ENCODE measurements at places on chromosomes 1 and 21.

DNA sequence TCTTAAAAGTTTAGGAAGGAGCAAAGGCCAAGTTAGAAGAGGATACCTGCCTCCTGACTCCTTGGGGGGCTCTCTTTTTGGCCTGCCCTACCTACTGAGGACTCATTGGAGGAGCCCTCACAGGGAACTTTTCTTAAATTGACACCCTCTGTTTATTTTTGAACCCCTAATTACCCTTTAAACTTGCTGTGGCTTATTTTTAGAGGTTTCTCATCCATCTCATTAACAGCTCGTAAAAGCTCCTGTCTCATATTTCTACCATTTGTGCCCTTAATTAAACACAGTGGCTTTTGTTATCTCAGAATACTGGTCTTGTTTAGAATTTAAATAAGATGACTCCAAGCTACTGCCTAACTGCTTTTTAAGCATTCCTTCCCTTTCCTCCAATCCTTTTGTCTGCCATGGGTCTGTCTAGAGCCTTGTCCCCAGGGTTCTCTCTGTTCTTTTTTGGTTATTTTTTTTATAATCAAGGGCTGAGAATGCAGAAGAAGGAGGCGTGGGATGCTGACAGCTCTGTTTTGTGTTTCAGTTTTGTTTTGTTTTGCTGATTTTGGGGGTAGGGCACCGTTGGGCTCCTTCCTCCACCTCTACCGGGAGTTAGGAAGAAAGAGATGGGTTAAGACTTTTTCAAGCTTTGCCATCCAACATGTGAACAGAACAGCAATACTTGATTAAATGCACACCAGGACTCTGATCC is 78.0 kb downstream of the SYT6 start:
- DNase-seq, result no peak

DNA sequence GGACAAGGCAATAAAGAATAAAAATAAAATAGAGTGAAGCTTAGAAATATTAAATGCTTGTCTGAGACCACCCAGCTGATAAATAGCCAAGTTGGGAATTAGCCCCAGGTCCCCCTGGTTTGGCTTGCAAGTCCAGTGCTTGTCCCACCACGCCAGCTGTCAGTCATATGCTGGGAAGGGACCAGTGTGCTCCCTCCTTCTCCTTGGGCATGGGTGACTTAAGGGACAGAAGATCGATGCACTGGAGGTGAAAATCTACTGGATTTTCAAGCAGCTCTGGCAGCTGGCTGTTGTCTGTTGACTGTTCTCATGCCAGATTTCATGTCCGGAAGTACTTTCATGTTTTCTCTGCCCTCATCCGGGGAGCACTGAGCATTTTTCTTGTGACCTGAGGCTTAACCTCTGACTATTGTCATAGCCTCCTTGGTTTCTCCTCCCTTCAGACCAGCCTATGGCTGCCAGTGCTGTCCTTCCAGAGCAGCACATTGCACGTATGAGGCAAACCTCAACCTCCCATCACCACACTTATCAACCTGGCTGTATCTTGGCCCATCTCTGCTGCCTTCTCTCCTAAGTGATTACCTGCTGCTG is 12.4 kb downstream of the LMOD1 start:
- DNase-seq, result no peak

- DNase-seq, result no peak
Measured at GRCh38 chr1:22037520-22037919, 15.0 kb upstream of the CDC42 start.

GRCh38 chr21:17903029-17903806 is 84.1 kb upstream of the C21orf91 start:
- DNase-seq, result no peak

DNA sequence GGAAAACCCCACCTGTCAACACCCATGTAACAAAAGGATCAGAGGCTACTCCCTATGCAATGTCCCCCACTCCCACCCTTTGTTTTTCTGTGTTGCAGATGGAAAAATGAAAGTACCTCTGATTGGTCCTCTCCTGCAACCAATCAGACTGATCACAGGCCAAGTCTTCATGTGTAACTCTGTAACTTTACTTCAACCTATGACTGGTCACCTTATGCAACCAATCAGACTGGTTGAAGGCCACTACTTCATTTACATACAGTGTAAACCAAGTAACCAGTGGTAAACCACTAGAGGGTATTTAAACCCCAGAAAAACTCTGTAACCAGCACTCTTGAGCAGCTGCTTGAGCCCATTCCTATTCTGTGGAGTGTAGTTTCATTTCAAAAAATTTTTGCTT is 266.3 kb upstream of the OLFM3 start:
- DNase-seq, result no peak

- DNase-seq, result no peak
Measured at GRCh38 chr1:236950365-236950764, 53.9 kb downstream of the MT1HL1 start.

- no peak for DNase-seq
Measured at GRCh38 chr1:203239526-203240305, 10.2 kb upstream of the CHIT1 start.

GRCh38 chr21:31201548-31201947 is 142.5 kb downstream of the TIAM1 start:
- DNase-seq, result no peak

GRCh38 chr1:78079580-78079979 is 33.8 kb downstream of the GIPC2 start:
- no peak for DNase-seq

GRCh38 chr1:209370241-209370995 is 213.1 kb upstream of the CAMK1G start:
- no peak for DNase-seq

DNA sequence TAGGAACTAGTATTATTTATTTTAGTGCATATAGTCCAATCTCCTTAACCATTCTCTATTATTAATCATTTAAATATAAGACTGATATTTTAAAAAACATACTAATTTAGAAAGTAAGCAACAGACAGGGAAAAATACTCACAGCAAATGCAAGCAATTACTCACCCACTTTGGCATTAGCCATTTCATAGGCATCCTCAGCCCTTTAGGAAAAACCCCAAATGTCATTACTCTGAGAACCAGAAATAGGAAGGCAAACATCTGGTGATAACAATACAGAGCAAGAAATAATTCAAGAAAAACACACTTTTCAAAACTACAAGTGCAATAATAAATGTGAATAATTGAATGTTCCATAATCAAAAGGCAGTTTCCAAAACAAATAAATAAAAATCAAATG is 545.1 kb downstream of the PLPP3 start:
- DNase-seq, result no peak

DNA sequence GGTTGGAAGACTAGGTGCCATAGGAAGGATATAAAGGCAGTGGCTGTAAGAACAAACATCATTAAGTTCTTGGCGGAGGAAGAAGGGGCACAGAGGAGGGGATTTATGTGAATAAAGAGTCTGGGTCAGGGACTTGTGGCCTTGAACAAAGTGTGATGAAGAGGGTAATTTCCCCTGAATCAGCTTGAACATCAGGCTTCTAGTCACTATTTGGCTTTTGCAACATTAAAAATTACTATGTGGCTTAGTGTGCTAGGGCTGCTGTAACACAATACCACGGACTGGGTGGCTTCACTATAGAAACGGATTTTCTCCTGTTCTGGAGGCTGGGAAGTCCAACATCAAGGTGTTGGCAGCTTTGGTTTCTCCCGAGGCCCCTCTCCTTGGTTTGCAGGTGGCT is 70.5 kb upstream of the CNIH3 start:
- no peak for DNase-seq

- DNase-seq, result no peak
Measured at GRCh38 chr1:61244114-61244513, 161.8 kb downstream of the NFIA start.

DNA sequence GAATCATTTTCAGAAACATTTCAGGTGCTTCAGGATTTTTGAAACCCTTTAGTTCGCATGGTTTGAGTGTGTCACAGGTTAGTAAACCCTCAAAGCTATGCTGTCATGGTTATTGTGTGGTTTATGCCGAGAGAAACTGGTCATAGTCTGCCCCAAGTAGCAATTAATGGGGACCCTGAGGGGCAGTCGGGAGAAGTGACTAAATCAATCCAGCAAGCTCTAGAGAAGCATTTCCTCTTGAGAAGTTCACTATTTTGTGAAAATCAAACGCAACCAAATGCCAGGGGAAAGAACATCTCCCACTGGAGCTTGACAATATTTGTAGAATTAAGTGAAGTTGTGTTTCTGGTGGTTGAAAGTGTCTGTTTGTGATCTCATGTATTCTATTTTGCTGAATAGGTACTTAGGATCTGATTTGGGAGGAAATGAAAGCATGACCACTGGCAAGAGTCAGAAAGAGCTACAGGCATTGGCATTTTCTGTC is 63.0 kb upstream of the BACH1 start:
- no peak for DNase-seq

DNA sequence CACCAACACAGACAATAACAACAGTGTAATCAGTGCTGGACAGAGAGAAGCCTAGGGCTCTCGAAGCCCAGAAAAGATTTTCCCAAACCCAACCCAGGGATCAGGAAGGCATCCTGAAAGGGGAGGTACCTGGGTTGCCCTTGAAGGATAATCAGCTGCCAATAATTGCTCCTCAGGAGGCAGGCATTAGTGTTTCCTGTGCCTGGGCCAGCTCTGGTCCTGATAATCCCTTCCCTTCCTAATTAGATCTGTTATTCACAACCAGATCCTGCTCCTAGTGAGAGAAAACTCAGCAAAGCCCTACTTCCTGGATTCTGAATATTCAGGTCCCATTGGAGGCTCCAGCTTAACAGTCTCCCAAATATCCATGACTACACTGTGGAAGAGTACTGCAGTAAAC is 117.4 kb downstream of the DMRTA2 start:
- no peak for DNase-seq

- DNase-seq, result no peak
Measured at GRCh38 chr1:192737306-192737705, 71.5 kb upstream of the RGS2 start.

DNA sequence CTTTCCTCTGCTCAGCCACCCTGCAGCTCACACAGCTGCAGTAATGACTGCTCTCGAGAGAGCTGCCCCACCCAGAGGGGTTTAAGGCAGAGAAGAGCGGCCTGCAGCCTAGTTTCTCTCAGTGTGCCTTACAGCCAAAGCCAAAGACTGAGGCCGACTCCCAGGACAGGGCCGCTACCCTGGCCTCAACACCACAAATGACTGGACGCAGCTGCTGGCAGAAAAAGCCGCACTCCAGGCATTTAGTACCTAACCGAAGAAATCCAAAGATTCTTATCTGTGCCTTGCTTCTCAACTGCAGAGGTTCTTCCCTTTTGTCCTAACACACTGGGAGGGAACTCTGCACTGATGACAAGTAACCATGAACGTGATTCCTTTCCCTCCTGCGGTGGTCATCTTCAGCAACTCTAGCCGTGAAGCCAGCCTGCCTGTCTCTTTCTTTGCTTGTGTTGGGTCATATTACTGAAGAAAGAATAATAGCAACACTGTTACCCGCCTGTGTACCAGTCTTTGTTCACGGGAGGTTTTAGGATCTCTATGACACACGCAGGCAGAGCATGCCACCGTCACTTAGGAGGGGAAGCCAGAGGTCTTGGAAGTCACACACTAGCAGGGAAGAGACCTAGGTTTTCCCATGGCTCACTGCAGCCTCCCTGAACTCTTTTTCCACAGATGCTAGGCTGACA is 202.7 kb downstream of the RHOU start:
- no peak for DNase-seq

All from liver (tissue), 10 donors.